ENCODE measurements at places on chromosomes 7 and 10. TPM values are rescaled to one million over a fixed set of nuclear protein-coding genes. Genes with fewer than 3 reads are reported as not detected.

TMEM229A gene
- not detected for total RNA-seq

LRRD1 gene
- total RNA-seq = 0.29 TPM

CCDC172 gene
- not detected for total RNA-seq

GRCh38 chr7:154698726-154699291 is 304.1 kb downstream of the PAXIP1 start:
- DNase-seq = no peak

DNA sequence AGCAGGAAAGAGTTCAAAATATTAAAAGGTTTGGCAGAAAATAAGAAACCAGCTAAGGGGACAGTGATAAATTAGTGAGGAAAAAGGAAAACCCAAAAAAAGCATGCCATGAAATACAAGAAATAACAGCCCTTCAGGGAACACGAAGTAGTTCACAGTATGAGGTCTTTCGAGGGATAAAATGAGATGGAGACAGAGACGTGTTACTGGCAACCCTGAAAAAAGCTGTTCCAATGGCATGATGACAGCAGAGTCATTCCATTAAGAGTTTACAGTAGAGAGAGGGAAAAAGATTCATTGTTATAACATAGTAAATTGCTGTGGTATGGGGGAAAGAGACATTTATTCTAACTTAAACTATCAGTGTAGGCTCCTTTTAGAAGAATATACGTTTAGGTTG is 391.2 kb downstream of the ANKRD7 start:
- DNase-seq = no peak

- DNase-seq = peak; percentile 99
Measured at GRCh38 chr10:125160856-125161706, 718 bp upstream of the CTBP2 start.

DNA sequence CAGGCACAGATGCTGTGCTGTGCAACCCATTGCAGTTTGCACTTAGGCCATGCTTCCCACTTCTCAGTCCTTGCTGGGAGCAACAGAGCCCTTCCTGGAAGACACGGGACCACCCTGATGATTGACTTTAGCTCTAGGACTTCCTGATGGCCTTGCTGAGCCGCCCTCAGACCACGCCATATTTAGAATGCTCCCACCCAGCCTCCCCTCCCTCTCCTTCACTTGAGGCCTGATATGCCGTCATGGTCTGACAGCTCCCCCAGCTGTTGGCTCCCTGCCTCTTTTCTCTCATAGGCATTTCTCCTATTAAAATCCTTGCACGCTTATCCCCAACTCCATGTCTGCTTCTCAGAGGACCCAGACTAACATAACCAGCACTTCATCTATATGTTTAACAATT is 29.4 kb upstream of the GATAD1 start:
- no peak for DNase-seq

GRCh38 chr7:120402801-120403200 is 129.8 kb downstream of the KCND2 start:
- DNase-seq = no peak

GRCh38 chr10:51767103-51767763 is 67.8 kb upstream of the CSTF2T start:
- no peak for DNase-seq

GRCh38 chr10:78774999-78775711 is 293.6 kb upstream of the ZMIZ1 start:
- no peak for DNase-seq

- no peak for DNase-seq
Measured at GRCh38 chr10:93333278-93333978, 148.7 kb downstream of the MYOF start.
